ENCODE measurements at places on chromosomes 5 and 9. TPM values are rescaled to one million over a fixed set of nuclear protein-coding genes. Genes with fewer than 3 reads are reported as not detected.

The CARD9 gene
- total RNA-seq = not detected

The CCDC192 gene
- not detected for total RNA-seq

The SLC6A18 gene
- total RNA-seq = not detected

The CD72 gene
- total RNA-seq = 3.9 TPM

The AQP7 gene
- not detected for total RNA-seq

The CCL21 gene
- not detected for total RNA-seq

The IL4 gene
- not detected for total RNA-seq

The TSSK1B gene
- not detected for total RNA-seq

The TCF7 gene
- total RNA-seq = 1.4 TPM

The SPARC gene
- total RNA-seq = 5,563 TPM

The ELOVL7 gene
- not detected for total RNA-seq

DNA sequence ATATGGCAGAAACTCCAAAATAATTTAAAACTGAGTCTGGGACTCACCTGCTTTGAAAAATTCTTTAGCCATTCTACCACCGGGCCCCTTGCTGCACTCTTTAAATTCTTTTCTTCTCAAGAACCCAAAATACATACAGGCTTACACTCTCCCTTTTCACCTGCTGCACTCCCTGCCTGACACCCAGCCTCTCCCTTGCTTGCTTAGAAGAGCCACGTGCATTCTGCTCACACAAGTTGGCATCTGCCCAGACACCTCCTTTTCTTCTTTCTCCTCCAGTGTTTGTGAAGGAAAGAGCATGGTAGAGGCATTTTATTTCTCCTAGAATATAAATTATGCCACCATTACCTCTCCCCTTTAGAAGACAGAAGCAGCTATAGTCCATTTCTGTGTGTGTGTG is 39.0 kb upstream of the AOPEP start:
- DNase-seq = no peak

DNA sequence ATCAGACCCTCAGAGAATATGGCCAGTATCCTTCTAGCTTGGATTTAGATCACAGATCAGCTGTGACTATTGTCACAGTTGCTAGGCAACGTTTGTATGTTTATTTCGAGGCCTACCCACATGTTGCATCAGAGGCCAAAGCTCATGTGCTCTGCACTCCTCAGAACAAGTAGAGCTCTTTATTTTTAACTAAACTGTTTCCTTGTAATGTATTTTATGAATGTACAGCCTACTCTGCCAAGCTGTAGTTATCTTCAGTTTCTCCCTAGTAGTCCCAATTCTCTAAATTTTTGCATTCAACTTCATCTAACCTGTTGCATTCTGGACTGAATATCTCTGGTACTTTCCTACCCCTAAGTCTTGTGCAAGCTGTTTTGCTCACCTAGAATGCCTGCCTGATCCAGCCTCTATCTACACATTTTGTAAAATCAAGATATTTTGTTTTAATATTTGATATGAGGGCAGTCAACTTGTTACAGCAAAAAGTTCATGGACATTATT is 52.8 kb downstream of the CAST start:
- peak; percentile 94 for DNase-seq

DNA sequence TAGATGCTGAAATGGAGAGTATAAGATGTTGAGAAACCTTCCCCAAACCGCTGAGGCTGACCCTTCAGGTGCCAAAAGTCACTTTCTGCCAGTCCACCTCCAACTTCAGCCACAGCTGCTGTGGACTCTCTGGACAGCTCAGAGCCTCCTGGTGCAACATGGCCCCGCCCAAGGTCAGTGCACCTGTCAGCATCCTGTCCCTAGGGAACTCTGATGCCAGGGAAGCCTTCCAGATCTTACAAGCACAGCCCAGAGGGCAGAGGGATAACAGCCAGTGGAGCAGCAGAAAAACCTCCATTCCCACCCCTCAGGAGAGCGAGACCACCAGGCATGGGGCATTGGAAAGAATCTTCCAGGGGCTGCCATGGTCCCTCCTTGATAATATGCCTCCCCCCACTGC is 10.5 kb upstream of the PTGES2 start:
- no peak for DNase-seq

GRCh38 chr5:59487772-59488729 is 405.5 kb downstream of the PDE4D start:
- no peak for DNase-seq

DNA sequence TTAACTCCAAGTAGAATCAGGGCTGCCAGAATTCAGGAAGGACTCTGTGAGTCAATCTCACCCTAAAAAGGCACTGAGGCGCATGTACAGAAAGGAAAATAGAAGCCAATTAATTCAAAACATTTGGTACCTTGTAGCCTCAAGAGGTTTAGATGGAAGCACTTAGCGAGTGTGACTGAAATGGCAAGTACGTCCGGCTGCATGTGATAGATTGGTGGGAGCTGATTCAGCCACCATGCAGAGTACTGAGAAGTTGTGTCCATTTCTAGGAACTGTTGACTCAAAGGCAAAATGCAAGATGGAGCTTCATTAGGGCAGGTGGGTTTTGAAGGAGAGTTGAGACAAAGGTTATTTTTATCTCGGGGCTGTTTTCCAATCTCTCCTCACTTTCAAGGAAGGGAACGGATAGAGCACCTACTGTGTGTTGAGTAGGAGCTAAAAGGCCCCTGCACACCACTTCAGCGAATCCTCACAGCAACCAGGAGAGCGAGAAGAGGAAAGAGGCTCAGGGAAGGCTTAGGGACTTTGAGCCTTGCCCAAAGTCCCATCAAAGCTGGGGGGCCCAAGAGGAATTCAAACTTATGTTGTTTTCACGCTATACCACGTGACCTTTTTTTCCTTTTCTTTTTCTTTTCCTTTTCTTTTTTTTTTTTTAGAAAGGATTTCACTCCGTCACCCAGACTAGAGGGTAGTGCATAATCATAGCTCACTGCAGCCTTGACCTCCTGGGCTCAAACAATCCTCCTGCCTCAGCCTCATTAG is 34.6 kb upstream of the CPEB4 start:
- peak; percentile 14 for DNase-seq

- DNase-seq = no peak
Measured at GRCh38 chr5:128633901-128634300, 95.9 kb upstream of the FBN2 start.

DNA sequence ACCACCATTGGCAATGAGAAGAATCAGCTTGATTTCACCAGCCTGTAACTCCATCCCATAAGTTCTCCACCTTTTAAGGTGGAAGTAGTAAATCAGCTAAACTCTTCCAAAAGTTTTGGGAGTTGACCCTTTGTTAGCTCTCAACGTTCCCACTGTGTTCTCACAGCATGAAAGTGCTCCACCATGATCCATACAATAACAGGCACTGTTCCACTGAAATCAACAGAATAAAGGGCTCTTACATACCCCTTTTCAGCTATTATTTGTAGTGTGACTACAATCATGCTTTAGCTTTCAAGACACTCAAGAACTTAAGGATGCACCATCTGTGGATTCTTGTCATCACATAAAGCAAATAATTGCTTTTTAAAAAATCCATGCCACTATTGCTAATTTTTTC is 81.6 kb downstream of the PPP2R2B start:
- DNase-seq = no peak

- DNase-seq = no peak
Measured at GRCh38 chr9:114172981-114173833, 17.9 kb downstream of the COL27A1 start.

DNA sequence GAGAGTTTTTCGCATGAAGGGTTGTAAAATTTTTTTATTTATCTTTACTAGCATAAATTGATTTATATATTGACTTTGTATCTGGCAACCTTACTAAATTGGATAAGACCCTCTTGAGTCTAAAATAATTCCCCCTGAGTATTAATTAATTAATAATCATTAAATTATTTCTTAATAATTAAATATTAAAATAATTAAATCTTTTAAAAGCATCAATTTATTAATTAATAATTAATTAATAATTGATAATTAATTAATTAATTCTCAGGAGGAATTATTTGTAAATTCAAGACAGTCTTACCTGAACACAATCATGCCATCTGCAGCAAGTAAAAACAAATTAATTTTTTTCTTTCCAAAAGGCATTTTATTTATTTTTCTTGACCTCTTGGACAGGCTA is 370.4 kb upstream of the PTPRD start:
- DNase-seq = no peak

GRCh38 chr5:33997331-33997983 is 10.4 kb downstream of the AMACR start:
- peak; percentile 93 for DNase-seq

Measured in GM23248 (cell line).